ENCODE measurements at places on chromosomes 6 and 20.
A peak's percentile ranks its signal among the peaks of the same experiment; 100 is the strongest.

- peak; percentile 78 for DNase-seq
Observed at GRCh38 chr6:6678811-6679210, 90.3 kb downstream of the LY86 start.

DNA sequence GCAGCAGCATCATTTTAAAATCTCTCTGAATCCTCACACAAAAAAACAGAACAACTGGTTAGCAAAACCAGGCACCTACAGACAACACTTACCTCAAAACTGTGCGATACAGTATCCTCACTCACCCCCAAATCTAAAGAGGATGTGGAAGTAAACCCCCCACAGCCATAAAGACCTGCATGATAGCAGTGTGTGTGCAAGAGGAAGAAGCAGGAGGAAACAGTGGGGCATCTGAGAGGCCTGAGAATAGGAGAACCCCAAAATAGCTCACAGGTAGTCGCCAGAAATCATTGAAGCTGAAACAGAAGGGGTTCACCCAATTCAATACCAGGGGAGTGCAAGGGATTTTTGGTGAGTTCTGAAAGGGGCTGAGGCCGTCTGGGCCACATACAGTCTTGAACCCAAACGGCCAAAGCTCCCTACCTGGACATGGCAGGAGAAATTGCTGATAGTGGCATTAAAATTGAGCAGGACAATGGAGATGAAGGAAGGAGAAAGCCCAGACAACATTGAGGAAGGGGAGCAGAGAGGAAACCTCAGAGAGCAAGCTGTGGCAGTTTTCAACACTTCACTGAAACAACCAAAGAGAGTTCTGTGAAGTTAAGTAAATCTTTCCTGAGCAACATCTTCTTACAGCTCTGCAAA, 129.7 kb downstream of the FIG4 start:
- DNase-seq: no peak

GRCh38 chr6:28303570-28303969, 22.2 kb downstream of the PGBD1 start:
- DNase-seq: no peak

- no peak for DNase-seq
Observed at GRCh38 chr6:134510142-134510541, 192.2 kb upstream of the SGK1 start.

DNA sequence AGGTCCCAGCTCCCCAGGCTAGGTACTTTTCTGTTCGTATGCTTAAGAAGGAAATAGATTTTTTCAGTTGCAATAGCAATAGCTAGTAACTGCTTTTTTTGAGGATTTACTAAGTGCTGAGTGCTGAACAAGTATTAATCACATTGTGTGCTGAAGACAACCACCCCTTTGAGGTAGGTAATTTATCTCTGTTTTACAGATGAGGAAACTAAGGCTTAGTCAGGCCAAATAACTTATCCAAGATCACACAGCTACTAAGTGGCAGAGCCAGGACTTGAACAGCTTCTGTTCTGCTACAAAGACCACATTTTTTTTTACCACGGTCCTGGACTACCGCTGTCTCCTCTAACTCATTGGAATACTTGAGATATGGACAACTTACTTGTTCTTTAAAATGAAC, 39.8 kb downstream of the LRRN4 start:
- no peak for DNase-seq

DNA sequence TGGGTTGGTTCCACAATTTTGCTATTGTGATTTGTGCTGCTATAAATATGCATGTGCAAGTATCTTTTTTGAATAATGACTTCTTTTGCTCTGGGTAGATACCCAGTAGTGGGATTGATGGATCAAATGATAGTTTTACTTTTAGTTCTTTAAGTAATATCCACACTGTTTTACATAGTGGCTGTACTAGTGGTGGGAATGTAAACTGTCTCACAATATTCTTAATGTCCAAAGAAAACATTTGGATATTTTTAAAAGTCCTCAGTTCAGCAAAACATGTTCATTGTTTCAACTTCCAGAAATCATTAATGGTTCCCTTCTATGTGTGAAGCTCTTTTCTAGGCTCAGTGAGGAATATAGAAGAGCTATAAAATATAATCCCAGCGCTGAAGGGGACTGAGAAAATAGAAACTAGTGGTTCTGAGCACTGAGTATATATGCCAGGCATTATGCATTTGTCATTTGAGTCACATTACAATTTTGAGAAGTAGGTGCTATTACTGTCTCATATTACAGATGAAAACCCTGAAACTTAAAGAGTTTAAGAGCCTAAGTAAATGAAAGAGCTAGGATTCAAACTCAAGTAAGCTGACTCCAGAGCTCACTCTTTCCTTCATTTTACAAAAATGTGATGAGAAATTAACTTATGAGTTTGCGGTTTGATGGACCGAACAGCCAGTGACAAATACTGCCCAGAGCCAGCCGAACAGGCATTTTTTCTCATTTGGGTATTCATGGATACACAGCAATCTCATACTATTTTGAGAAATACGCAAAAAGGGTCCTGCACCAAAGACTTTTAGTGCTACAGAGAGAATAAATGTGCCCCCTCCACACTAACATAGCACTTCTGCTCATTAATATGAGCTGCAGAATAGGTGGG, 250.1 kb downstream of the TBX18 start:
- no peak for DNase-seq
